Activated CD8-positive, alpha-beta memory T cell treated with anti-CD3 and anti-CD28 coated beads, Interleukin-2, amount 50 U/mL, for 4 hours (primary cell): ENCODE measurements at places on chromosomes 2 and 18.

GRCh38 chr2:109117780-109118179, 11.2 kb upstream of the SH3RF3 start:
- DNase-seq, result no peak

DNA sequence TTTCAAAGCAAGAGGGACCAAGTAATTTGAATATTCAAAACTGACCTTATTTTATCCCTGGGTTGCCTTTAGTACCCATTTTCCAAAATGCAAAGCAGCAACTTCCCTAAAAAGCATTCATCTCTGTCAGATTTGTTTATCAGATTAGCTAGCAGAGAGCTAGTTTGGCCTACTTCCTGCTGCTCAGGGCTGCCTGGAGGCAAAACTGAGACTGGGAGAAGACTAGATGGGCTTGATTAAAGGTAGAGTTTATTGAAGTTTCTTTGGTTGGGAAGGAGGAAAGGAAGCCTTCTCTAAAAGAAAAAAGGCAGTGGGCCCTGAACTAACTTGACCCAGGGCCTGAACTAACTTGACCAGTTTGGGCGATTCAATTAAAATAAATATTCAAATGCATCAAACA, 426.1 kb upstream of the FAM98A start:
- DNase-seq, result no peak

GRCh38 chr2:106197878-106198277, 3.8 kb upstream of the UXS1 start:
- no peak for DNase-seq

DNA sequence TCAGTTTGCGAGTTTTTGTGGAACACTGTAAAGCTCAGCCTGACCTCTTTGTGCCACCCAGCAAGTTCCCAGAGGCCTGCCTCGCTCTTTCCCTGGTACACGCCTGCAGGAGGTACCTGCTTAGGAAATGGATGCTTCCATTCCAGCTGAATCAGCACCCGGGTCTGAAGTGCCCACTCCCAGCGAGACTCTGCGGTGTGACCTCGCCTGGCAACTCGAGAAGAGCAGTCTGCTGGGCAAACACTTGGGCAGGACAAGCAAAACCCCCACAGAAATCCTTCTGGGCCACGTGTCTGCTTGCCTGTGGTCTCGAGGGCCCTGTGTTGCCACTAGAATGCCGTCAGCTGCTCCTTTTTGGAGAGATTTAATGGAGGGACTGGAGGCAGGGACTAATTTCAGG, 127.6 kb downstream of the MAPK4 start:
- DNase-seq, result no peak

DNA sequence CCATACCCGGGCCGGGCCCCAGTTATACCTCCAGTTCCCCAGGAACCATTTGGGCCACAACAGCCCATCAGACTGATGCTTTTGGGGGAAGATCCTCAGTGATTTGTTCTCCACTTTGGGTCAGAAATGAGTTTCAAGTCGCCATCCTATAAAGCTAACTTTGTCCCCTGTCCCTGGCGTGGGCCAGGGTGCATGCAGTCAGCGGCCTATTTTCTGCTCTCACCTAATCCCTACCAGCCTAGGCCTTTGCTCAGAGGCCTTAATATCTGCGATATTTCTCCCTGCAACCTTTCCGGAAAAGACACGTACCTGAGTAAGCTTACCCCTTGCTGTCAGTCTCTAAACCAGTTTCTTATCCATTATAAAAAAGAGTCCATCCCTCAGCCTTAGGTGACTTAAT, 7.2 kb downstream of the DNMT3A start:
- DNase-seq, result no peak

GRCh38 chr2:217857624-217858506, 144.9 kb downstream of the TNS1 start:
- DNase-seq, result no peak

DNA sequence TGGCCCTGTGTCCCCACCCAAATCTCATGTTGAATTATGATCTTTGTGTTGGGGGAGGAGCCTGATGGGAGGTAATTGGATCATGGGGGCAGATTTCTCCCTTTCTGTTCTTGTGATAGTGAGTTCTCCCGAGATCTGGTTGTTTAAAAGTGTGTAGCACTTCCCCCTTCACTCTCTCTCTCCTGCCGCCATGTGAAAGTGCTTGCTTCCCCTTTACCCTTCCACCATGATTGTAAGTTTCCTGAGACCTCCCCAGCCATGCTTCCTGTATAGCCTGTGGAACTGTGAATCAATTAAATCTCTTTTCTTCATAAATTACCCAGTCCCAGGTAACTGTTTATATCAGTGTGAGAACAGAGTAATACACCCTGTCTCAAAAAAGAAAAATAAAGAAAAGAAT, 25.5 kb downstream of the LRRFIP1 start:
- DNase-seq, result no peak

GRCh38 chr2:136230464-136230863, 112.5 kb upstream of the CXCR4 start:
- DNase-seq, result no peak

DNA sequence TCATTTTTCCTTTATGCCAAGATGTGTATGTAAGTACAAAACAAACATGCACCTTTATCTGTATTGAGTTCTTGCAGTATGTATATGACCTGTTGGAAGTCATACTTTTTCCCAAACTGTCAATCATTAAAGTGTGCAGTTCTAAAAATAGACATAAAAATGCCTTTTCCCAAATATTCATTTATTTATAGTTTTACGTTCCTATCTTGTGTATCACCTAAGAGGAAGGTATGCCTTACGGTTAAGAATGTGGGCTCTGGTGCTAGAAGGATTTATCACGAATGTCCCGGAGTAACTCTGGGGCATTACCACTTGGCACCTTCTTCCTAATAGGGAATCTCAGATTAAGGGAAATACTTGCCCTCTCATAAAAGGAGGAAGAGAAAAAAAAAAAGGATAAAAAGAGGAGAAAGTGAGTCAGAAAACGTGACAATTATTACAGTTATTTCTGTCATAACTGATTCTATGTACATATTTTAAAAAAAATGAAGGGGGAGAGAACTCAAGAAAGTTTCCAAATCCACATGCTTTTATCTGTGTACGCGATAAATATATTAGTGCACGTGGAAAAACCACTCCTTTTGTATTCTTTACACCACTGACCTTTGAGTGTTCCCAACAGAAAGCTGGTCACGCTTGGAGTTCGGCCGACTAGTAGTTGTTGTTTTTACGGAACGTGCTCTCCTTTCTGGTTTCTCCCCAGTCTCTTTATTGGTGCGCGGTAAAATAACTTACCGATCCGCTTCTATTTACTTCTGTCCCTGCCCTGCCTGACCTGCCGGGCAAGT, 721 bp downstream of the MCEE start:
- DNase-seq, result no peak

DNA sequence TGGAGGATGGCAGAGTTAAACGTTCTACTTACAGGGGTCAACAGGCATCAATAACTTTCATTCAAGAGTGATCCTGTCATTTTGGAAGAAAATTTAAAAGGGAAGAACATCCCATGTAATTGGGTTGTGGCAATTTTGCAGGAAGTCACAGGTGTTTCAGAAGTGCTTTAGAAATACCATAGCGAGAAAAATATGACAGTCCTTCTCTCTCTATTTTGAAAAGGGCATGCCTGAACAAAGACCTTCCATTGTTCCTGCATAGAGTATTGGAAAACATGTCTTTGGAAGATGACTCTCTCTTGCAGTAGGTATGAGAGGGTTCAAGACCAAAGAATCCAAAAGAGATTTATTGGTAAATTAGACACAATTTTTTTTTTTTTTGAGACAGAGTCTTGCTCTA, 81.8 kb upstream of the SERTAD2 start:
- DNase-seq, result no peak

DNA sequence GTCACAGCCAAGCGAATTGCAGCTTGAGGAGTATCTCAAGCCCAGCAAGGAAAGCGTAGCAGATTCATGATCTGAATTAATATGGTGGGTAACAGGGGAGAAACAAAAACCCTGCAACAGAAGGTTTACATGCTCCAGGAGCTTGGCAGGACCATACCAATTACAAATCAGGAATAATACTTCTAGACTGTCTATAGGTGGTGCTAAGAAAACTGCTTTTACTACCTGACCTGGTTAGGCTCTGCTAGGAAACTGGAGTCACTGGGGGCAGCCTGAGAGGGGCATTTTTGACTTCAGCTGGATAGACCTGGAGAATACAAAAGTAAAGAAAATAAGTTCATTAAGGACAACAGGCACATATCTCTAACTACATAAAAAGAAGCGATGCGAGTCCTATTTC, 24.6 kb upstream of the SPOPL start:
- no peak for DNase-seq

GRCh38 chr2:231660860-231661259, 47.5 kb upstream of the PTMA start:
- no peak for DNase-seq

GRCh38 chr18:43481069-43481468, 203.8 kb upstream of the SYT4 start:
- no peak for DNase-seq

- no peak for DNase-seq
Measured at GRCh38 chr18:23384778-23385736, 68.0 kb upstream of the RIOK3 start.

GRCh38 chr2:138137949-138138348, 173.7 kb downstream of the HNMT start:
- no peak for DNase-seq

DNA sequence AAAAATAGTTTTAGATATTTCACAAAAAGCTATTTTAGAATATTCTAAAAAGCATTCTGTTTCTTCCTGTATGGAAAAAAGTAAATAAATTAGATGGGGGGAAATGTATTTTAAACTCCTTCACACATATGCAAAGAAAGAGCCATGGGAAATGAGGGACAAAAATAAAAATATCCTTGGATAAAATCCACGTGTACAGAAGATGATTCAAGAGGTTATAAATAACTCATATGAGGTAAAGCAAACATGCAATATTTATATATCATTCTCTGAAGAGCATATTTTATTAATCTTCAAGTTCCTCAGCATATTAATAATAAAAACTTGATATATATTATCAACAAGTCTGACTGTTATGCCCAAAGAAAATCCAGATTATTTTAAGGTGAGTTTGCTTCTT, 8.8 kb upstream of the GFPT1 start:
- no peak for DNase-seq

DNA sequence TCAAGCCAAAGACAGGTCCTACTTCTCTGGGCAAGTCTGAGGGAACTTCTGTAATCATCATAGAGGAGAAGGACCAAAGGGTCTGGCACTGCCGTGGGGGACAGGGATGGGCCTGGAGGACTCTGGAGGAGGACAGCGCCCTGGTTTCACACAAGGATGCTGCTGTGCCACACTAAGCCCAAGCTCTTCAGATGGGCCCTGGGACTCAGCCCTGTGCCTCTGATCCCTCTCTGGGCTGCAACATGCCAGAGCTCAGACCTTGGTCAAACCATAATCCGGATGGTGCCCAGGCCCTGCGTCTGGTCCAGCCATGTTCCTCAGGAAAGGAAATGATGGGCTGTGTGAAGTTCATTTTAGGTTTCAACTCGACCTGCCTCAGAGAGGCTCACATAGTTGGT, 222.0 kb upstream of the COPS8 start:
- no peak for DNase-seq

- no peak for DNase-seq
Measured at GRCh38 chr2:7358865-7359447, 441.7 kb downstream of the RNF144A start.
